ENCODE measurements at places on chromosomes 13 and 19.

GRCh38 chr19:48856921-48857320, 11.5 kb downstream of the PLEKHA4 start:
- DNase-seq = no peak

DNA sequence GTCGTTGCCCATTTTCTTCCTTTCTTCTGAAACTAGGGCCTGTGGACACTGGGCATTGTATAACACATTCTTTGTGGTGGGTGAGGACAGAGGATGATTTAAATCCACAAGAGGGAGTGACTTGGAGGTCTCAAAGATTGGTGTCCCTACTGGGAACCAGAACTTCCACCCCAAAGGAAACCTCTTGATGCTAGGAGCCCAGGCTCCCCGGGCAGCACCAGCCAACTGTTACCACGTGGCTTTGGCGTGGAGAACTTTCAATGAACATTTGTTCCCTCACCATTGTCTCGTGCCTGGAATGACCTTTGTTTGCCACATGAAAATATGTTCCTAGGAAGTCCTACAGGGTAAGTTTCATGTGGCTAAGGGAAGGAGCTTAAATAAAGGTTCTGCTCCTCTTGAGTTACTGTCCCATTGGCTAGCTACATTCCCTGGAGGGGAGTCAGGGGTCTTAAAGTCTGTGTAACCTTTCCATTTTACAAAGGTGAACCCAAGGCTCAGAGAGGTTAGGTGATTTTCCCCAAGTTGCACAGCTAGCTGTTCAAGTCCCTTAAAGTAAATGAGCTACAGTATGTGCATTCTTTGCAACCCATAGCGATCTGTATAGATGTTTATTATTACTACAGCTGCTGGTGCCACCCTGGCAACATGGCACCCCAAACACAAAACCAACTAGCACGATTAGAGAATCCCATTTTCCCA, 5.0 kb upstream of the CDX2 start:
- no peak for DNase-seq

DNA sequence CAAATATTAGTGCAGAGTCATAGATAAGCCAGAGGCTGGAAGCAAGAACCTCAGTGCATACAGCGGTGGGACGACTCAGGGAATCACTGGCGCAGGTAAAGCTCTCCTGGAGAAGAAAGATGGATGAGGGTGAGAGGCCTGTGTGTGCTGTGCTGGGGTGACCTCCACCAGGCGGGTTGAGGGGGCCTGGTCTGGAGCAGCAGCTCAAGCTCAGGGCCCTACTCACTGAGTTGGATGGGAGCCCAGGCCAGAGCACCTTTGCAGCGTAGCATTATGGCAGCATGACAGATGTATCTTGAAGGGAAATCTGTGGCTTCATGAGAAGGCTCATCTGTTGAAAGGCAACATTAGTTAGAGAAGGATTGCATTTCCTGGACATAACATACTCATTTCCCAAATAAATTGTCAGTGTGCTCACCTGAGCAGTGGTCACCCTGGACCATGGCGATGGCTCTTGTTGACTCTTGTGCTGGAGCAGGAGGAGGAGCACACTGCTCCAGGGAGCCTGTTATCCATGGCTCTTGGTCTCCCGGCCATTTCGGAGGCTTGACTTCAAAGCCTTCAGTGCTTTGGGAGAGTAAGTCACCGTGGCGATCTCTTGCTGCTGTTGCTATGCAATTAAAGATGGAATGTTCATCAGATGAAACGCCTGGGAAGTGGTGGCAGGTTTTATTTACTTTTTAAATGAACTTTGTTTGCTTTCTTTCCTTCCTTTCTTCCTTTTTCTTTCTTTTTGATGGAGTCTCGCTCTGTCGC, 25.0 kb downstream of the HNRNPM start:
- no peak for DNase-seq

DNA sequence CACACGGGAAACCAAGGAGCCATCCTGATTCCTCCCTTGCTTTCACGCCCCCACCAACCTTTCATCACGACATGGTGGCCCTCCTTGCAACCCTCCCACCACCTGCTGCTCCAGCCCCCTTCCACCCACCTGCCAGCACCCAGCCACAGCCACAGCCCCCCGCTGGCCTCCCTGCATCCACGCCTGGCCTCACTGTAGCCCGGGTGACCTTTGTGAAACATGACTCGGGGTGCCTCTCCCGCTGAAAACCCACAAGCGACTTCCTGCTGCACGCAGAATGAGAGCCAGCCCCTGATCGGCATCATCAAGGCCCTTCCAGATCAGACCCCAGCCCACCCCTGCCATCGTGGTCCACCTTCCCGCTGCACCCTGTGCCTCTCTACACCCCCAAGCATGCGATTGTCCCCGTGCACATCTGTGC, 14.9 kb downstream of the POP4 start:
- DNase-seq = no peak

GRCh38 chr19:29804493-29804892, 7.3 kb upstream of the CCNE1 start:
- DNase-seq = no peak

GRCh38 chr13:80341756-80342370, 937 bp upstream of the SPRY2 start:
- DNase-seq = peak; percentile 16

- peak; percentile 22 for DNase-seq
Measured at GRCh38 chr13:53151336-53152056, 122.9 kb downstream of the OLFM4 start.

DNA sequence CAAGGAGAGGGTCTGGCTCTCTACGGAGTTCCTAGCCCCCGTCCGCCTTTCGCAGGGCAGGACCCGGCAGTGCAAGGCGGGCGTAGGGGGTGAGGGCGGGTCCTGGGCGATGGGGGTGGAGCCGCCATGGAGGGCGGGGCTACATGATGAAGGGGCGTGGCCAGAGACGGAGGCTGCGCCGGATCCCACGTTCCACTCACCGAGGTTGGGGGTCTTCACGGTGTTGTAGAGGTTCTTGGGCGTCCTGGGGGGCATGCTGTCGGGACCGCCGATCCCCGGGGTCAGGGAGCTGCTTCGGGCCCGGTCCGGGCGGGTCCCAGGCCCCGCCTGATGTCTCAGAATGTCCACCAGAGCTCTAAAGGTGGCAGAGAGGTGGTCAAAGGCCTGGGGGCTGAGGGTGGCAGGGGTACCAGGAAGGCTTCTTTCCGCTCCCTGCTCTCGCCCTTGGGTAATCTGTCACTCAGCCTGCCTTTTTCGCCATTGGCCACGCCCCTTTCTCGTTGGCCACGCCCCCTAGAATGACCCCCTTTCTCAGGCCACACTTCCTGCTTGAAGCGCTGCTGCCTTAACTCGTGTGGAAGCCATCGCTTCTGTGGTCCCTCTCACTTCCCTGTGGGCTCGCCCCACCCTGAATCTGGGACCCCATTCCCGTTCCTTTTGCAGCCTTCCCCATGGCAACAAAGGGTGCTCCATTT, 2.5 kb downstream of the SHISA7 start:
- no peak for DNase-seq

DNA sequence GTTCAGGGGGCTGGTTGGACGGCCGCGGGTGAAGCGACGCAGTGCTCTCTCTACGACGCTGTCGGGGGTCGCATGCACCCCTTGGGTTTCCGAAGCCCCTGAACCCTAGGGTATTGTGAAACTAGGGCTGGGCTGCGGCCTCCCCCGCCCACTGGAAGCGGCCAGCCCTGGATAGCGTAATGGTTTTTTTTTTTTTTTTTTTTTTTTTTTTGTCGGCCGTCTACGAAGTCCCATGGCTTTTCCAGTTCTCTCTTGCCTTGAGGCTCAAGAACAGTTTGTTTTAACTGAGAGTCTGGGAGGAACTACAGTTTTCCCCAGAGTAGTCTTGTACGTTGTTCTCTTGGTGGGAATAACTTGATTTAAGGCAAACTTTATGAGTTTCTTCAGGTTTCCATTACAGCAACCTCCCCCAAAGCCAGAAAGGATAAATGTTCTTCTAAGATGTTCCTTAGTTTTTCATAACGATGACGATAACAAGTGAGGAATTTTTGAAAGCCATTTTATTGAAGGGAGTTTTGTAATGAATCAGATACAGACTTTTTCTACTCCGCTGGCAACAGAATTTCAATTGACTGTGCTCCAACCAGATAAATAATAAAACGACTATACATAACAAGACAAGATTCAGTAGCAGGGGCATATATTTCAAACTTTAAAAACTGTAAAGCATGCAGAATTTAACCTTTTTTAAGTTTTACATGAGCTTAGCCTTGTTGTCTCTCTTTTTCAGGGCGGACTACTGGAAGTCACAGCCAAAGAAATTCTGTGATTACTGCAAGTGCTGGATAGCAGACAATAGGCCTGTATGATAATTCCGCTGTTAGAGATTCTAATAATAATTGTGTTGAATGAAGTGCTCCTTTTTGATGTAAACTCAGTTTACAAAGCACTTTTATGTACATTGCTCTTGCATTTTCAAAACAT, 867 bp downstream of the WBP4 start:
- peak; percentile 79 for DNase-seq
